Activated CD4-positive, alpha-beta T cell treated with anti-CD3 and anti-CD28 coated beads, Interleukin-2, amount 50 U/mL, for 48 hours (primary cell): ENCODE measurements at places on chromosomes 6 and 20.

DNA sequence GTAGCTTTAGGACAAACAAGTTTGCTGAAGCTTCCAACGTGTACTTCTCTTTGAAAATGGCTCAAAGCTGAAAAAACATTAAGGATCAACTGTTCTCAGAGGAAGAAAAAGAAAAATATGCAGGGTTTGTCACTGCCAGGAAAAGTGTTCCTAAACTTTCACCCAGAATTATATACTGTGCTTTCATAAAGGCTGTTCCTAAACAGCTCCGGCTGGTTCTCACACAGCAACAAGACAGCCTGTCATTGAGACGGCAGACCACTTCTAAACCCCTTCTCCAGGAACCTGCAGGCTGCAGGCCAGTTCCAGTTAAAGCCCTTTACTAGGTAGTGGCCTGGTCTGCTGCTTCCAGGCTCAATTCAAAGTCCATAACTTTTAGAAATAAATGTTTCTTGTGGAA, 97.4 kb upstream of the SOX4 start:
- DNase-seq: no peak

GRCh38 chr20:19652591-19653026, 105.4 kb upstream of the RIN2 start:
- no peak for DNase-seq

- no peak for DNase-seq
Measured at GRCh38 chr20:16224836-16225235, 348.4 kb downstream of the KIF16B start.

GRCh38 chr6:52736145-52736544, 27.1 kb downstream of the GSTA2 start:
- DNase-seq: no peak

GRCh38 chr20:2771631-2772080, 28.8 kb downstream of the CPXM1 start:
- DNase-seq: no peak

DNA sequence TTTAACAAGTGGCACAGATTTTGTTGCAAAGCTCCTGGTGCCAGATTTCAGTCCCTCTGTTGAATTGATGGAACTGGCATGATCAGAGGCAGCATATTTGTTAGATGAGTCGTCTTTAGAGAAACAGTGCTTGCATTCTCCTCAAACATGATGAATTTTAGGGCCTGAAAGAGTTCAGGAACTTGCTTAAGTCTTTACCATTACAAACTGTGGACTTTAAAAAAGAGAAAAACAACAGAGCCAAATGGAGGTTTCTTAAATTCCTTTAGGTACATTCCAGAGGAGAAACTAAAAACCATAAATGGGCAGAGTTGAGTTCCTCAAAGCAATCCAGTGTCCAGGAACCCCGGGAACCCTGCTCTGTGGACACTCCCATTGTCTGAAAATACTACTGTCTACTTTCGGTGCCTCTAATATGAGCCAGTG, 2.5 kb downstream of the GTF2H5 start:
- no peak for DNase-seq

DNA sequence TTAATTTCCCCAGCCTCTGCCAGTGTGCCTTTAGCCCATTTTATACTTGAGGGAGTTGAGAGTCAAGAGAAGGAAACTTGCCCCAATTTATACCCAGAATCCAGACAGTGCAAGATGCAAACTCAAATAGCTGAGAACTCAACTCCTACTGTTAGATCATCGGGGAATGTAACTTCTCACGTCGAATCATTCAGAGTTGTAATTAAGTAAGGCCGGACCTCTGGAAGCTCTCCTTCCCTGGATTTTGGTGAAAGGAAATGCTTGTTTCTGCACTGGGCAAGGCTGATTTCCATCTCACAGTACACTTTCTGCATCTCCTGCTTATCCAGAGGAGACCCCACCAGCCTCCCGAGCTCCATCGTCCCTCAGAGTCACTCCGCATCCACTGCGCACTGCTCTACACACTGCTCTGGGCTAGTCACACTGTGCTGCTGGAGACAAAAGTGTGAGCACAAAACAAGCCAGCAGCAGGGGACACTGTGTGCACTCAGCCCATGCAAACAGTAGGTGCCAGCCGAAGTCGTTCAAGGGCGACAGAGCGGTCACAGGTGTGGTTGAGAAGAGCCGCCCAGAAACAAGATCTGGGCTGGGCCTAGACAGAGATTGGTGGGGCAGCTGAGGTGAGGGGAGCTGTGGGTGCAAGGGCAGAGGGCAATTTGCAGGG, 150.4 kb upstream of the QKI start:
- no peak for DNase-seq

DNA sequence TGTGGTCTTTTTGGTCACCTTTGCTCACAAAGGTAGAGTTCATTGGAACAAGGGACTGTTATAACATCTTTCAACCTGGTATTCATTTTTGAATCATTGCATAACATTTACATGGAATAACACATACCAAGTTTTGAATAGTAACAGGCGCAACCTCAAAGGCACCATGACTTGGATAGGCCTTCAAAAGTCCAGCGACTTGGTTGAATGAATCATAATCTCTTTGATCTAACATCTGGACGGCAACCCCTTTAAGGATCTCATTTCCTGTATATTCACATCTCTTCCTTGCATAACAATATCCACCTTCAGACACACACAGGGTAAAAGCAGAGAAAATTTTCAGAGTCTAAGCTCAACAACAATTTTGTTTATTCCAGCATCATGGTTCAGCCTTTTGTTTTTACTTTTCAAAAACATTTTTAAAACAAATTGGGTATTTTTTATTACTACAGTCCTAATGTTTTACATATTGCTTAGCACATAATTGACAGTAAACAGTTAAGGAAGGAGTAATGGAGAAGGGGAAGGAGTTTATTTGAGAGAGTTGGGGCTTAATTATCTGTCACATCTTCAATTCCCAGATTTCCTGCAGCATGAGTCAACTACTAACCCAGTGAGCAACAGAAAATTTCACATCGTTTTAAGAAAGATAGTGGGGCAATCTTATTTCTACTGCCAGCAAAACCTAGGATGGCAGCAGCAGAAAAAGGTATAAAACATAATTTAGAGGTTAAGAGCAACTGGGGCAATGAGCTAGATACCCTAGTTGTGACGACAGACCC, 41.8 kb upstream of the F13A1 start:
- no peak for DNase-seq

GRCh38 chr6:130520221-130520620, 154.4 kb downstream of the TMEM200A start:
- no peak for DNase-seq

- no peak for DNase-seq
Measured at GRCh38 chr6:149389509-149390297, 10.4 kb upstream of the SUMO4 start.

GRCh38 chr6:82910395-82910794, 155.2 kb downstream of the UBE3D start:
- no peak for DNase-seq

GRCh38 chr6:163955756-163956155, 541.2 kb downstream of the QKI start:
- DNase-seq: no peak

DNA sequence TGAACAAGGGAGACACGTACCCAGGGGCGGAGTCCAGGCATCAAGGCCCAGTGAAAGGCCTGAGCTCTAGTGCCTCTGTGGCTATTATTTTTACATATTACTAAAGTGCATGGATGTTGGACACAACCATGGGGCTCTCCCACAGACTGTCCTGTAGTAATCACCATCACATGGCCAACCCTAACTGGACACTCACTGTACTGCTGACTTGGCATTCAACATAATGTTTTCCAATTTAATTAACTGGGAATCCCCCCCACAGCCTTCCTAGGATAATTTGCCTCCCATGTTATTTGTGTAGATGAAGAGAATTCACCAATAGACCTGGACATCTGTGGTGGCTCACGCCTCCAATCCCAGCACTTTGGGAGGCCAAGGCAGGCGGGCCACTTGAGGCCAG, 34.5 kb downstream of the ARFGEF2 start:
- DNase-seq: no peak

DNA sequence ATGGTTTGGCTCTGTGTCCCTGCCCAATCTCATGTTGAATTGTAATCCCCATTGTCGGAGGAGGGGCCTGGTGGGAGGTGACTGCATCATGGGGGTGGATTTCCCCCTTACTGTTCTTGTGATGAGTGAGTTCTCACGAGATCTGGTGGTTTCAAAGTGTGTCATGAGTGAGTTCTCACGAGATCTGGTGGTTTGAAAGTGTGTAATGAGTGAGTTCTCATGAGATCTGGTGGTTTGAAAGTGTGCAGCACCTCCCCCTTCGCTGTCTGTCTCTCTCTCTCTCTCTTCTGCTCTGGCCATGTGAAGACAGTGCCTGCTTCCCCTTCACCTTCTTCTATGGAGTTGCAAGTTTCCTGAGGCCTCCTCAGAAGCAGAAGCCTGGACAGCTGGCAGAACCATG, 87.6 kb downstream of the MYLK4 start:
- no peak for DNase-seq

- no peak for DNase-seq
Measured at GRCh38 chr6:156839591-156840001, 62.4 kb downstream of the ARID1B start.

GRCh38 chr6:138652824-138653223, 120.7 kb upstream of the CCDC28A start:
- DNase-seq: no peak

DNA sequence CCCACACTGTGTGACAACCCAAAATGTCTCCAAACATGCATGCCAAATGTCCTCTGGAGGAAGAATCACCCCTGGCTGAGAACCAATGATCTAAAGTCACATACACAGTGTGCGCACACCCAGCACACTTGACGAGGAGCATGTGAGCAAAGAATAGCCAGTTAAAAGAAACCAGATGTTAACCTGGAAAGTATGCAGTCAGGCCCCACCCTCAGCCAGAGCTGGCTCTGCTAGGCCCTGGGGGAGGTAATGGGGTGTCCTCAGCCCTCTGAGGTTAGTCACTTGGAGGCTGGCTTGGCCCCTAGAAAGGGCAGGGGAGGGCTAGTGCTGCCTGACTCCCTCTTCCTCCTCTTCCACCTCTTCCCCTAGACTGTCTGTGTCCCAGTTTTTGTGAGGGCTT, 15.2 kb upstream of the GUCA1A start:
- DNase-seq: no peak

GRCh38 chr20:32050851-32051556, 1.0 kb upstream of the HCK start:
- DNase-seq: peak; percentile 14

GRCh38 chr20:59835448-59836395, 97.7 kb downstream of the SYCP2 start:
- DNase-seq: no peak

GRCh38 chr6:157054531-157054979, 268.8 kb downstream of the TMEM242 start:
- DNase-seq: no peak

DNA sequence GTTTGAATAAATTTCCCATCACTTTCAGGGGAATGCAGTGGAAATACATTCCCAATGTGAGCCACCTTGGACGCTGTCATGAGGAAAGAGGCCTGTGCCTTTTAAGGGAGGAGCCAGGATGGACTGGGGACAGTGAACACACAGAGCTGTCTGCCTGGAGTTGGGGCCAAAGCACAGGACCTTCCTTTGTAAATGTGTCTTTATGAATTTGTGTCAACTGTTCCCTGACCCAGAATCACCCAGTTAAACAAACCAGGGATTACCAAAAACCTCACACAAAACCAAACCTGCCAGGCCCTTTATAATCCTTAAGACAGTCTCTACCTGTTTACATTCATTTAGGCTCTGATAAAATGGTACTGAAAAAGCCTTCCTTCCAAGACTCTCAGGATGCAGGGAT, 513.7 kb downstream of the MAFB start:
- DNase-seq: no peak

DNA sequence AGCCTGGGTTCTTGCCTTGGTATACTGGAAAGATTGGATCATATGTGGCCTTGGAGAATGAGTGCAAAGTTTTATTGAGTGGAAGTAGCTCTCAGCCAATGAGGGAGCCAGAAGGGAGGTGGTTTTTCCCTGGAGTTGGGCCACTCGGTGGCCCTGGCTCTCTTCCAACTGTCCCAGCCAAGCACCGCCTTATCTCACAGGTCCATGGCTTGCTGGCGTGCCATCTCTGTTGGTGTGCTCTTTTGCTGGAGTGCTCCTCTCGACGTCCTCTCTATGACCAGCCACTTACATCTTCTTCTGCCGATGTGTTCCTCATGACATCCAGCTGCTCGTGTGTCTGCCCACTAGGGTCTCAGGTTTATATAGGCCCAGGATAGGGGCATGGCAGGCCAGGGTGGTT, 505.9 kb upstream of the SYNCRIP start:
- no peak for DNase-seq

DNA sequence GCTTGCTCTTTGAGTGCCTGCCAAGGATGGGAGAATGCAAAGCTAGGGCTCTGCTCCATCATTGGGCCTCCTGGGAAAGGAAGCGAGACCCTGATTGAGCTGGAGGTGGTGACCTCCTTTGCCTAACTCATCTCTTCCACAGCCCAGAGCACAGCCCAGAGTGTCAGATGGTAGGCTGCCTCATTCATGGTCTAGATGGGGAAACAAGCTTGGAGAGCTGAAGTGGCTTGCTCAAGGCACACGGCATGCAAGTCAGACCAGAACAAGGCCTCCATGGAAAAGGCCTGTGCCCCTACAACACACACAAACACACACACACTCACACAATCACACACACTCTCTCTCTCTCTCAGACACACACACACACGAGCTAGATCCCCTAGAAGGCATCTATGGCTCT, 17.5 kb downstream of the TGM3 start:
- DNase-seq: no peak

DNA sequence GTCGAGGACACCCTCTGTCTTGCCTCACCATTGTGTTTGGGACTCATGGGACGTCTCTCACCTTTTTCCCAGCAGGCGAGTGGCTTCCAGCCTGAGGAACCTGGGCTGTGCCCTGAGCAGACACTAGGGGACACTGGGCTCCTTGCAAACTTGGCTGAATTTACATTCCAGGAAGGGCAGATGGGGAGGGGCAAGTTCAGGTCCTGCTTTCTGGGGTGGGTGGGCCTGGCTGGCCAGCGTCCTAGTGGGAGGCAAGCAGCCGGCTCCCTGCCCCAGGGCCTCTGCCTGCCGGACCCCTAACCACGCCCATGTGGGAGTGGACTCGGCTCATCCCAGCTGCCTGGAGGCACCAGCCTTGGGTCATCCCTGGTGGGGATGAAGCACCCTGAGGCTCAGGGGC, 48.2 kb upstream of the MLN start:
- DNase-seq: no peak

- DNase-seq: no peak
Measured at GRCh38 chr6:158174024-158174423, 5.9 kb downstream of the GTF2H5 start.

GRCh38 chr20:47493963-47494293, 7.8 kb upstream of the NCOA3 start:
- DNase-seq: no peak

- peak; percentile 41 for DNase-seq
Measured at GRCh38 chr6:37314487-37315156, 39.2 kb upstream of the RNF8 start.

- DNase-seq: no peak
Measured at GRCh38 chr20:62321521-62321948, 18.7 kb downstream of the ADRM1 start.

DNA sequence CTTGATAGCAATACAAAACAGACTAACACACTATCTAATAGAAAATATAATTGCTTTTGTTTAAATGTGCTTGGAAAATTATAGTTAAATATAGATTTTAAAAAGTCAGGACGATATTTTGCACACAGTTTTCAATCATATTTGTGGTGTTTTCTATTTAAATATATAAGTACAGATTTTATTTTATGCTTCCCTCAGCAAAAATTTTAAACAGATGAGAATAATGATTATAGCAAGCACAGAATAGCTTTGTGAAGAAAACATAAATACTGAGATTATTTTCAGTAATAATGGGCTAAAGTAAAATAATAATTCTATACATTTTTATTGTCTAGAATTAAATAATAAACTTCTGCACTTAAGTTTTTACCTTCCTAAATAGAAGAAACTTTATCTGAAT, 809.4 kb downstream of the PHF3 start:
- DNase-seq: no peak
